ENCODE measurements at places on chromosomes 2 and 18.

- no peak overlapping the region for H3K4me3 ChIP-seq
- H3K36me3 ChIP-seq: no peaks in the 10 kb centered on the region
- no peaks in the 10 kb centered on the region for H3K4me1 ChIP-seq
- H3K27me3 ChIP-seq: no peaks in the 10 kb centered on the region
- no peak for ATAC-seq
Measured at GRCh38 chr2:238123991-238124470, 14.4 kb upstream of the KLHL30 start.

DNA sequence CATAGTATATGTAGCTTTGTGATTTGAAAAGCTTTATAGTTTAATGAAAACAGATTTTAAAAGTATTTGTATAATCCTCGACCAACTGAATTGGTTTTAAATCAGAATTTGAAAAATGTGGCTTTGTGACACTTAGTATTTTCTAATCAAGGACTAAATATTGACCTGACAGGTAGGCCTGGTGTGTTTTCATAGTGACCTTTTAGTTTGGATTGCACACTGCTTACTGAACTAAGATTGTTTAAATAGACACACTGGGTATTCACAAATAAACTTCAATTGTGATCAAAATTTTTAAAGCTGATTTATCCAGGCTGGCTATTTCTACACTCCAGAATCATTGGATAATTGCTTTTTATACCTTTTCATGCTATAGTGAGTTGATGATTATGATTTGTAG is 31.8 kb upstream of the FAM237A start:
- H3K4me3 ChIP-seq: no peak overlapping the region
- no peaks in the 10 kb centered on the region for H3K4me1 ChIP-seq
- no peak overlapping the region for H3K27ac ChIP-seq
- H3K36me3 ChIP-seq: no peaks in the 10 kb centered on the region

DNA sequence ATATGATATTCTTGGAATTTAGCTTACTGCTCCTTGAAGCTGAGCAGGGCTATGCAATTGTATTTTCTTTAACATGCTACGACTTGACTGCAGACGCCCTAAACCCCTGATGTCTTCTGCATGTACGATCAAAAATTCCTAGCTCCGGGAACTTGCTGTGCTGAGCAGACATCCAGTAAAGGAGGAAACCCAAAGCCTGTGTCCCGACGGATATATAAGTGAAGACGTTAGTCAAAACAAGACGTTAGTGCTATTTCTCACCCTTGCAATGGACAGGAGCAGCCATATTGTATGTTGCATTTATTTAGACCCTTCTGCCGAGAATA is 51.5 kb downstream of the SETBP1 start:
- H3K4me3 ChIP-seq: peak overlapping the region; percentile 9
- no peaks in the 10 kb centered on the region for H3K36me3 ChIP-seq
- H3K27me3 ChIP-seq: peaks cover 12% of the 10 kb centered on the region
- H3K4me1 ChIP-seq: peaks cover 25% of the 10 kb centered on the region
- H3K27ac ChIP-seq: no peak overlapping the region
- no peak for ATAC-seq

- H3K36me3 ChIP-seq: no peaks in the 10 kb centered on the region
- no peak for ATAC-seq
- no peak overlapping the region for H3K4me3 ChIP-seq
- H3K4me1 ChIP-seq: no peaks in the 10 kb centered on the region
Measured at GRCh38 chr2:181085734-181086133, 105.3 kb downstream of the UBE2E3 start.

- H3K36me3 ChIP-seq: no peaks in the 10 kb centered on the region
- H3K27me3 ChIP-seq: no peaks in the 10 kb centered on the region
- H3K4me3 ChIP-seq: no peak overlapping the region
- no peak for ATAC-seq
- H3K27ac ChIP-seq: no peak overlapping the region
Measured at GRCh38 chr2:146246002-146246735, 1598.7 kb upstream of the ACVR2A start.

DNA sequence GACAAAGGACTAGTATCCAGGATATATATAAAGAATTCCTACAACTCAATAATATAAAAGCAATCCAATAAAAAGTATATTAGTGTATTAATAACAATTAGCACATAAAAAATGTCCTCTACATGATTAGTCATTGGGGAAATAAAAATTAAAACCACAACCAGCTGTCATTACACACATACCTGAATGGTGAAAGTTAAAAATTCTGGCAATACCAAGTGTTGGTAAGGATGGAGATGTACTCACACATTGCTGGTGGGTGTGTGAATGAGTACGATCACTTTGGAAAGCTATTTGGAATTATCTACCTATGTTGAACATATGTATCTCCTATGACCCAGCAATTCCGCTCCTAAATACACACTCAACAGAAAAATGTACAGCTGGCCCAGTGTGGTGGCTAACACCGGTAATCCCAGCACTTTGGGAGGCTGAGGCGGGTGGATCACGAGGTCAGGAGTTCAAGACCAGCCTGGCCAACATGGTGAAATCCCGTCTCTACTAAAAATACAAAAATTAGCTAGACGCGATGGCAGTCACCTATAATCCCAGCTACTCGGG is 14.3 kb upstream of the NOL10 start:
- no peak for ATAC-seq
- peaks cover 25% of the 10 kb centered on the region for H3K27me3 ChIP-seq
- peaks cover 11% of the 10 kb centered on the region for H3K4me1 ChIP-seq
- no peak overlapping the region for H3K4me3 ChIP-seq

- no peaks in the 10 kb centered on the region for H3K27me3 ChIP-seq
- no peaks in the 10 kb centered on the region for H3K36me3 ChIP-seq
Measured at GRCh38 chr18:2627821-2628276, 27.7 kb upstream of the SMCHD1 start.

DNA sequence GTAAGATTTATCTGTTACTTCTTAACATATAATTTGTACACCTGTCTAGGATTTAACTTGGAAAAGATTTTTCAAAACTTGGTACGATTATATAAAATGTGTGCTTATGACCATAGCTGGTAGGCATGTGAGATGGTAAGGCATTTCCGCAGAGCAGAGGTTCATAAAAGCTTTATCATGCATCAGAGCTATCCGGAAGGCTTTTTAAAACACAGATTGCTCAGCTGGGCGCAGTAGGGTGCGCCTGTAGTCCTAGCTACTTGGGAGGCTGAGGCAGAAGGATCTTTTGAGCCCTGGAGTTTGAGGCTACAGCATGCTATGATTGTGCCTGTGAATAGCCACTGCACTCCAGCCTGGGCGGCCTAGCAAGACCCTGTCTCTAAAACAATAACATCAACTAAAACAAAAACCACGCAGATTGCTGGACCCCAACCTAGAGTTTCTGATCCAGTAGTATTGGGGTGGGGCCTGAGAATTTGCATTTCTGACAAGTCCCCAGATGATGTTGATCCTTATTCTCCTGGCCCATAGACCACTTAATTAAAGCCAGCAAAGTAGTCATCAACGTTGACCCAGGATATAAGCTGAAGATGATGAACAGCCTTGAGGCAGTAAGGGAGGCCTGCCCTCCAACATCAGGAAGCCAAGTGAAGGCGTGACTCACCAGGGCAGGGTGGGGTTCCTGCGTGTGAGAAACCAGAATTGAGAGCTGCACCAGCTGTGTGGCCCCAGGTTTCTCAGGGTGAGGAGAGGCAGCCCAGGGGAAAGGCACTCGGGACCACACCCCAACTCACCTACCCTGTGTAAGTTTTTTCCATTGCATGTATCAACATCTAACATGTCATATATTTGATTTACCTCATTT is 21.6 kb upstream of the SLC20A1 start:
- H3K4me1 ChIP-seq: peaks cover 12% of the 10 kb centered on the region
- no peak overlapping the region for H3K4me3 ChIP-seq
- no peaks in the 10 kb centered on the region for H3K27me3 ChIP-seq
- peak overlapping the region; percentile 48 for H3K27ac ChIP-seq
- no peaks in the 10 kb centered on the region for H3K36me3 ChIP-seq

DNA sequence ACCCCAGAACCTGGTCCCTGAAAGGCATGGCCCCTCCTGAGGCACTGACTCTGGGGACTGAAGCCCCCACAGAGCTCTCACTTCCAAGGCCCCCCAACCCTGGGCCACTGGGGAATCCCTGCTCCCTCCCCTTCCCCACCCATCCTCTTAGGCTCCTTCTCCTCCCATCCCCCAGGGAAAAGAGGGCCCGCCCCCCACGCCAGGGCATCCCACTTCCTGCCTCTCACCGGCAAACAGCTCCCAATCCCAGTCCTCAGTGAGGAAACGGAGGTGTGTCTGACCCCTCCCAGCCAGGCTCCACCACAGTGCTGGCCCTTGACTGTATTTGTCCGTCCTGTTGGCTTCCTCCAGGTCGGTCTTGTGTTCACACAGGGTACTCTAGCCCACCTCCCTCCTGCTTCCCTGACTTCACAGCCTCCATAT is 35.0 kb upstream of the PTMA start:
- H3K4me3 ChIP-seq: no peak overlapping the region
- no peaks in the 10 kb centered on the region for H3K36me3 ChIP-seq
- H3K4me1 ChIP-seq: peaks cover 6% of the 10 kb centered on the region
- H3K27me3 ChIP-seq: no peaks in the 10 kb centered on the region
- no peak for ATAC-seq

GRCh38 chr2:237603718-237604362 is 13.3 kb upstream of the RAB17 start:
- peak overlapping the region; percentile 88 for H3K27ac ChIP-seq
- ATAC-seq: peak; percentile 97
- peak overlapping the region; percentile 71 for H3K4me3 ChIP-seq
- no peaks in the 10 kb centered on the region for H3K36me3 ChIP-seq
- peaks cover 8% of the 10 kb centered on the region for H3K4me1 ChIP-seq

DNA sequence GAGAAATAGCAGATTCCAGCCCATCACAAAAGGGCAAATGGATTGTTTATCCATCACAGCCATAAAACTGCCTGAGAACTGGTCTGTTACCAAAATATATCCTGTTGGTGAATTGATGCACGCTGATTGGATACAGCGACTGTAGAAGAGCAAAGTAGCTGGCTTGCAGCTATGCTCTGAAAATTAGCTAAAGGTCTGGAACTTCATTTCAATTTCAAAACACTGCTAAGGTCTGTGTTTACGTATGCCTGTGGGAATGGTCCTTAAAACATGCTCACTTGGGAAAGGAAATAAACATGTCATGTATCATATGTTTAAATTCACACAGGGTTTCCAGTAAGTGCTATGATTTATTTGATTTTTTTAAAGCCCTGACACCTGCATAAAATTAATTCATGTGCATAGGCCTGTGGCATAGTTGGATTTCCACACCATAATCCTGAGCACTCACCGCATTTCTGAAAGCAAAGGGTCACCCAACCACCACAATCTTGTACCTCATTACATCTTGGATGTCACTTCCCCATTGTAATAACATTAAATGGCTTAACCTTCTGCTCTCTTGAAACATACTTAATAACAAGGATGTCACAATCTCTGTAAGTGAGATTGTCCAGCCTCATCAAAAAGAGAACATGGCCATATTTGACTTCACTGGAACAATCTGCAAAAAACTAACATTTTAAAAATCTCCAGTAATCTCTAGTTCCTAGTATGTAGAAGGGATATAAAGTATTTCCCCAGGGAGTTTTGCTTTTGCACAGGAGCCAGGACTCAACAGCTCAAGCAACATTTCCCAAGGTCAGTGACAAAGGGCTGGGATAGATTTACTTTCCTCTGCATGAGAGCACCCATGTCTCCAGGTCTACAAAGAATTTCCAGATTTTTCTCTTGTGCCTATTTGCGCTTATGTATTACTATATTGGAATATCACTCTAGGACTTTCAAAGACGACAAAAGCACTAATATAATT is 109.8 kb downstream of the FARSB start:
- H3K36me3 ChIP-seq: no peaks in the 10 kb centered on the region
- no peak for ATAC-seq
- H3K27me3 ChIP-seq: no peaks in the 10 kb centered on the region
- no peak overlapping the region for H3K27ac ChIP-seq

GRCh38 chr18:30016179-30016578 is 1026.4 kb downstream of the DSC3 start:
- no peak overlapping the region for H3K27ac ChIP-seq
- no peak for ATAC-seq
- no peaks in the 10 kb centered on the region for H3K36me3 ChIP-seq
- no peak overlapping the region for H3K4me3 ChIP-seq
- no peaks in the 10 kb centered on the region for H3K27me3 ChIP-seq
- H3K4me1 ChIP-seq: no peaks in the 10 kb centered on the region

GRCh38 chr2:102350137-102350793 is 5.3 kb upstream of the IL18R1 start:
- no peak overlapping the region for H3K4me3 ChIP-seq
- H3K27me3 ChIP-seq: no peaks in the 10 kb centered on the region
- H3K27ac ChIP-seq: no peak overlapping the region
- peak; percentile 80 for ATAC-seq

- ATAC-seq: no peak
- no peaks in the 10 kb centered on the region for H3K27me3 ChIP-seq
- no peak overlapping the region for H3K4me3 ChIP-seq
Measured at GRCh38 chr2:186887107-186888090, 38.4 kb upstream of the ZSWIM2 start.

DNA sequence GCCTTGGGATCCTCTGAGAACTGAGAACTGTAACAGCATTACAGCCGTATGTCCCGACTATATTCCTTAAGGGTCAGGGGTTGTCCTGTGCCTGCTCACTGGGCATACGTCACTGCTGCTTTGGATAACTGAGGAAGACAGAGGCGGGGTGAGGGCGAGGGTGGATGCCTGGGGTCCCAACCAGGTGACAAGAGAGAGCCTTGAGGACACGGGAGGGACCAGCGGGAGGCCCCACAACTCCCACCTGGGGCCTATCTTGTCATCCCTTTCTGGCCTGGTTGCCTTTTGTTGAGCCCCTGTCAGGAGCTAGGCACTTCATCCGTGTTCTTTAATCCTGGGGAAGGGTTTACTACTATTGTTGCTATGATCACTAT is 28.8 kb downstream of the INPP5D start:
- no peak for ATAC-seq
- no peaks in the 10 kb centered on the region for H3K27me3 ChIP-seq
- peaks cover 57% of the 10 kb centered on the region for H3K4me1 ChIP-seq
- peaks cover 79% of the 10 kb centered on the region for H3K36me3 ChIP-seq
- no peak overlapping the region for H3K4me3 ChIP-seq

DNA sequence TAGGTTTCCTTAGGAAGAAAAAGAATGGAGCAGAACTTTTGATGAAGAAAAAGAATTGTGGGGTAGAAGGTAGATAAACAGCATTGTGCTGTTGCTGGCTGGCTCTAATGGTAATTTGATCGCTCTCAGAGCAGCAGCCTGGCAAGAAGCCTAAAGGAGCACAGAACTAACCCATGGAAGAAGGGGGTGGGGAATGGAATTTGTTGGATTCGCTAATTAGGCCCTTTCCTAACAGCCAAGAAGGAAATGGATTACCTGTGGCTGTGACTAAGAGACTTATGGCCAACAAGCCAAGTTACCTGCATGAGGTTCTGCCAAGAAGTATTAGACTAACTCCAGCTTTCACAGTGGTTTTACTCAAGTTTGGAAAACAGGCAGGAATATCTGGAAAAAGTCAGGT is 210.6 kb downstream of the IKZF2 start:
- no peaks in the 10 kb centered on the region for H3K36me3 ChIP-seq
- no peak overlapping the region for H3K4me3 ChIP-seq
- no peak for ATAC-seq

- H3K27me3 ChIP-seq: peaks cover 33% of the 10 kb centered on the region
- H3K4me3 ChIP-seq: no peak overlapping the region
- no peaks in the 10 kb centered on the region for H3K36me3 ChIP-seq
Measured at GRCh38 chr18:80213182-80213581, 34.1 kb downstream of the PARD6G start.
